Brain (organoid and tissue), 16 donors: ENCODE measurements at places on chromosomes 4 and X.

DNA sequence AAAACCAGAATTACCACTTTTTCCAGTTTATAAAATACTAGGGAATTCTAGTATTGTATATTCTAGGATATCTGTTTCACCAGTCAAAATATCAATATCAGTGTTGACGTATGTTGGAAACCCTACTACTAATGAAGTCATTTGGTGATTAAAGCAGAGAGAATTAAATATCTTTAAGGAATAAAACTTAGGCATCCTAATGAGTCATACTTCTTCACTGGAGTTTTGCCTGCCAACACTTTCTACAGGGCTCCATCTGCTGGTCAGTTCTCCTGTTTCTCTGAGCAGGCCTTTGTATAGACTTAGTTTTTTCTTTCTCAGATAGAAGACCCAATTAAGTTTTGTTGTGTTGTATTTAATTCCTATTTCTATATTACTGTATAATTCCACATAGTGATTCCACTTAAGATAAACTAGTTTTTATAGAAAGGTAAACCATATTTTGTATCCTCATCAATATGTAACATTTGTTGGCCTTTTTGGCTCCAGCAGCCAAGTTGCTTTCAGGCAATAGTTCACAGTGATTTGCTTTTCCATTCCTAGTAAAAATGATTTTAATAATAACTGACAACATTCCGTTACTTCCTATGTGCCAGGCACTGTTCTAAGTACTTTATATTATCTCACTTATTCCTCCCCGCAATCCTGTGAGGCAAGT, 3.5 kb downstream of the AP1AR start:
- peak; percentile 83 for DNase-seq

- no peak for DNase-seq
These were observed 11.1 kb downstream of the NELFA start for GRCh38 chr4:1997712-1998111.

GRCh38 chrX:1412551-1413161, 20.7 kb upstream of the SLC25A6 start:
- no peak for DNase-seq

DNA sequence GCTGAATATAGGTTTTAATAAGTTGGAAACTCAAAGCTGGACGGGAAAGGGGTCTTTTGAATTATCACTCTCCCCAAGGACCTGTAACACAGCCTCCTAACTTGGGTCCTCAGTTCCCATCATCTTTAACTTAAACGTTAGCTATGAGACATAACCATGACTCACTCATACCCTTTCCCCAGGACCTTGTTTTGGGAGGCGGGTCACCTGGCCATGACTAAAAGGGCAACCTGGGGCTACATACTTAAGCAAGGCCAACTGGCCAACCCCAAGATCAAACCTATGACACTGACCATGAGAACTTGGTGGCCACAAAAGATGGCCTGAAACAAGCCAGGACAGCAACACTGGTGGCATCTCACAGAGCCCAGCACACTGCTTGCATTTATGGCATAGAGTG, 89.0 kb downstream of the SH3KBP1 start:
- no peak for DNase-seq
